Heart left ventricle (tissue), 16 donors: ENCODE measurements at places on chromosomes 2 and 18. TPM values are rescaled to one million over a fixed set of nuclear protein-coding genes. Genes with fewer than 3 reads are reported as not detected.

GRCh38 chr18:59547581-59548182 lies 149.5 kb downstream of the CCBE1 start:
- peaks cover 2% of the 10 kb centered on the region for H3K4me1 ChIP-seq
- H3K27ac ChIP-seq = no peak overlapping the region
- no peak overlapping the region for H3K4me3 ChIP-seq
- no peaks in the 10 kb centered on the region for H3K36me3 ChIP-seq

- H3K4me1 ChIP-seq = no peaks in the 10 kb centered on the region
- no peaks in the 10 kb centered on the region for H3K27me3 ChIP-seq
- H3K27ac ChIP-seq = no peak overlapping the region
Measured at GRCh38 chr2:228768818-228769217, 502.3 kb downstream of the PID1 start.

- H3K36me3 ChIP-seq = no peaks in the 10 kb centered on the region
- no peak overlapping the region for H3K4me3 ChIP-seq
- H3K4me1 ChIP-seq = no peaks in the 10 kb centered on the region
- H3K27me3 ChIP-seq = no peaks in the 10 kb centered on the region
- no peak overlapping the region for H3K27ac ChIP-seq
- no peak for DNase-seq
Measured at GRCh38 chr2:16080516-16080915, 140.2 kb downstream of the MYCN start.

GRCh38 chr2:184339966-184340365 lies 258.4 kb upstream of the ZNF804A start:
- H3K27me3 ChIP-seq = no peaks in the 10 kb centered on the region
- DNase-seq = no peak
- no peaks in the 10 kb centered on the region for H3K4me1 ChIP-seq
- H3K27ac ChIP-seq = no peak overlapping the region

DNA sequence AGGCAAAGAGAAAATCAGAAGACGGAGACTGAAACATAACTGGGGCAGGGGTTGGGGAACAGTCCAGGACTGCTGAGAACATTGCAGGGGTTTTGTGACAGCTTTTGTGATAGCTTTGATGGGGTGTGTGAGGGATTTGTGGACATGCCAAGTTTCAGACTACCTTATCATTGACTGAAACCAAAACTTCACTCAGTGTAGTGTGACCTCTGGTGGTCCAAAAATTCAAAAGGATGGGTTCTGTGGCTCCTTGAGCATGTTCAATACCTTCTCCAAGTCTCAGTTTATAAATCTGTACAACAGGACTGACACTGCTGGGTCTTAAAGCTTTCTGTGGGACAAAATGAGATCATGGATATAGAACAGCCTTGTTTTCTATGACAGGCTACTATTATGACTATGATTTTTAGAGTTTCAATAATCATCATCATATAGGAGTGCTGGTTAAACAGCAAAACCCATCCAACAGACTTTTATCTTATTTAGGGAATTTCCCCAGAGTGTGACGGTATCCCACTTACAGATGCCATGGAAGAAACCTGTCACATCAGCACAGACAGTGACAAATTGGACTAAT lies 259.2 kb upstream of the SLC14A2 start:
- H3K36me3 ChIP-seq = no peaks in the 10 kb centered on the region
- no peaks in the 10 kb centered on the region for H3K27me3 ChIP-seq
- H3K27ac ChIP-seq = no peak overlapping the region
- no peak overlapping the region for H3K4me3 ChIP-seq
- H3K4me1 ChIP-seq = peaks cover 10% of the 10 kb centered on the region
- no peak for DNase-seq

DNA sequence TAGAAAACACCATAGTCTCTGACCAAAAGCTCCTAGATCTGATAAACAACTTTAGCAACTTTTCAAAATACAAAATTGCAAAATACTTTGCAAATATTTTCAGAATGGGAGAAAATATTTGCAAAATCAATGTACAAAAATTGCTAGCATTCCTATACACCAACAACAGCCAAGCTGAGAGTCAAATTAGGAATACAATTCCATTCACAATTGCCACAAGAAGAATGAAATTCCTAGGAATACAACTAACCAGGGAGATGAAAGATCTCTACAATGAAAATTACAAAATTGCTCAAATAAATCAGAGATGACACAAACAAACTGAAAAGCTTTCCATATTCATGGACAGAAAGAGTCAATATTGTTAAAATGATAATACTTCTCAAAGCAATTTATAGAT lies 327.0 kb upstream of the ZC3H15 start:
- DNase-seq = no peak
- H3K36me3 ChIP-seq = no peaks in the 10 kb centered on the region
- H3K27me3 ChIP-seq = no peaks in the 10 kb centered on the region
- H3K4me1 ChIP-seq = no peaks in the 10 kb centered on the region
- H3K27ac ChIP-seq = no peak overlapping the region
- no peak overlapping the region for H3K4me3 ChIP-seq

DNA sequence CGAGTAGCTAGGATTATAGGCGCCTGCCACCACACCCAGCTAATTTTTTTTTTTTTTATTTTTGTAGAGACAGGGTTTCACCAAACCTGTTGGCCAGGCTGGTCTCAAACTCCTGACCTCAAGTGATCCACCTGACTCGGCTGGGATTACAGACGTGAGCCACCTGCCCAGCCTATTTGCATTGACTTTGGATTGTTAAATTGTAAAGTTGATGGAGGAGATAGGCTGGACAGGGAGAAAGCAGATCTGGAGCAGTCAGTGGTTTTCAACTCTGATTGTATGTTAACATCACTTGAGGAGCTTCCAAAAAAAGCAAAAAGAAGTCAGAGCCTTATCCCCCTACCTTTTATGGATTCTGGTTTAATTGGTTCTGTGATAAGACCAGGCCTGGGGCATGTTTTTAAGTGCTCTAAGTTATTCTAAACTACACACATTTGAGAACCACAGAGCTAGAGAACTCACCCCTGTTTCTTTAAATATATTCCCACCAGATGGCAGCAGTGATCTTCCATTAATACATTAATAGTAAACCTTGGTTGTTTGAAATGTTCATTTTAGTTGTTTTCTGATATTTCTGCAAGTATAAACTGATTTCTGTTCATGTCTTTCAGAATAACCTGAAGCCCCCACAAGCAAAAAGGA lies 7.5 kb downstream of the C2orf49 start:
- H3K4me3 ChIP-seq = no peak overlapping the region
- no peak for DNase-seq
- no peaks in the 10 kb centered on the region for H3K4me1 ChIP-seq
- H3K27ac ChIP-seq = no peak overlapping the region

DNA sequence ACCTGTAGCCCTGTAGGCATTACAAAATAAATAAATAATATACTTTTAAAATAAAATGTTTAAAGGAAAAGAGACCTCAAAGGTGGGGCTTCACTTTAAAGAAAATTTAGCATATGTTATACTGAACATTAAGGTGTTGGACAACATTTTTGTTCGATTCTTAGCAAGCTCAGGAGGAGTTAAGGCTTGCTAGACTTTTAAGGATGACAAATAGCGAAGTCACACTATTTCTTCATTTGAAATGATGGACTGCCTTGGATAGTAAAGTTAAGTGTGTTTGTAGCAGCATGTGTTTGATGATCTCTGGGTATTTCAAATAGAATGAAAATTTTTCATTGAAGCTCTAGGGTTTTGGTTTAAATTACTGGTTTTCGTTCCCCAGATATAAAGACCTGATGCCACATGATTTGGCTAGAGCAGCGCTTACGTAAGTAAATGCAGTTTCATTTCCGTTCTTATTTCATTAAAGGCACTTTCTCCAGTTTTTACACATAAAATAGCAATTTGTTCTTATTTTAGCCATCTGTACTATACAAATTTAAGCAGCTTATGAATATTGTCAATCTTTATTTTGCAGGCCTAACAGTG lies 24.9 kb downstream of the HADHB start:
- peak overlapping the region; percentile 27 for H3K27ac ChIP-seq
- H3K27me3 ChIP-seq = no peaks in the 10 kb centered on the region
- no peaks in the 10 kb centered on the region for H3K36me3 ChIP-seq
- H3K4me1 ChIP-seq = peaks cover 19% of the 10 kb centered on the region
- no peak overlapping the region for H3K4me3 ChIP-seq
- DNase-seq = no peak

GRCh38 chr2:36549165-36549574 lies 48.8 kb downstream of the FEZ2 start:
- no peaks in the 10 kb centered on the region for H3K4me1 ChIP-seq
- H3K27ac ChIP-seq = peak overlapping the region; percentile 39
- no peak for DNase-seq
- H3K4me3 ChIP-seq = no peak overlapping the region
- H3K27me3 ChIP-seq = no peaks in the 10 kb centered on the region

- H3K4me1 ChIP-seq = no peaks in the 10 kb centered on the region
- no peak overlapping the region for H3K4me3 ChIP-seq
- DNase-seq = no peak
- no peak overlapping the region for H3K27ac ChIP-seq
- no peaks in the 10 kb centered on the region for H3K36me3 ChIP-seq
- no peaks in the 10 kb centered on the region for H3K27me3 ChIP-seq
Measured at GRCh38 chr2:138630164-138630563, 128.6 kb downstream of the SPOPL start.

DNA sequence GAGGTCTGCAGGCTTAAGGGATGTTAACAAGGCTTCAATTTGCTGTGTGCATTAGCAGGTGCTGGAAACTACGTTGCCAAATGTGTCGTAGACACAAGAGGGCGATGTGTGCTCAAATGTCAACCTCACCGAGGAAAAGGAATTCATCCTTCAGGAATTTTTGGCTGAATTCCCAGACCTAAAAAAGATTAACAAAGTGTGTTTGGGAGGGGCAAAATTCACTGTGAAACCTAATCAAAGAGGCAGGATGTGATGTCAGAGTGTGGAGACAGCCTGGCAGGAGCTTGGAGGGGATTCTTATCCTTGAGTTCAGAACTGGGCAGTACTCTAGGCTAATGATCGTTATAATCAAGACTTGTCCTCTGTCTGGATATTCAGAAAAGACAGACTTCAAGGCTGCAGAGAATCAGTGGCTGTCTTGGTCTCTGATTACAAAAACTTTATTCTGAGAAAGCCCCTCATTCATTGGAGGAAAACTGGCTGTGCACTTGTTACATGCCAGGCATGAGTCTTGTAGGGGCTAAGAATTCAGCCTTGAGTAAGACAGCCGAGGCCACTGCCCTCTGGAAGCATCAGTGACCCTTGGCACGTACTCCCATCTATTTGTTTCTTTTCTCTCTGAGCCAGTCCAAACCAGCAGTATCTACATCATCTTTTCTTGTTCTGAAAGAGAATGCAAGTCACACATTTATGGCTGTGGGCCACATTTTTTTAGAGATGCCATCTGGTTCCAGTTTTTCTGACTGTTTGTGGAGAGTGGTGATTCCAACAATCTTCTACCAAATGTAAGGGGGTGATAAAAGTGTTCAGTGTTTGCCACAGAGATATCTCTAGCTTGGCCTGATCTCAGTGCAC lies 18.7 kb upstream of the SCYGR1 start:
- peak overlapping the region; percentile 73 for H3K27ac ChIP-seq
- peaks cover 13% of the 10 kb centered on the region for H3K4me1 ChIP-seq
- no peaks in the 10 kb centered on the region for H3K27me3 ChIP-seq
- peak; percentile 66 for DNase-seq

GRCh38 chr2:72137498-72138010 lies 10.1 kb downstream of the CYP26B1 start:
- H3K4me3 ChIP-seq = no peak overlapping the region
- no peak overlapping the region for H3K27ac ChIP-seq
- H3K36me3 ChIP-seq = no peaks in the 10 kb centered on the region
- no peaks in the 10 kb centered on the region for H3K27me3 ChIP-seq
- DNase-seq = peak; percentile 64

- H3K4me1 ChIP-seq = no peaks in the 10 kb centered on the region
- no peak overlapping the region for H3K27ac ChIP-seq
- no peak overlapping the region for H3K4me3 ChIP-seq
Measured at GRCh38 chr2:64383881-64384280, 70.1 kb upstream of the LGALSL start.

DNA sequence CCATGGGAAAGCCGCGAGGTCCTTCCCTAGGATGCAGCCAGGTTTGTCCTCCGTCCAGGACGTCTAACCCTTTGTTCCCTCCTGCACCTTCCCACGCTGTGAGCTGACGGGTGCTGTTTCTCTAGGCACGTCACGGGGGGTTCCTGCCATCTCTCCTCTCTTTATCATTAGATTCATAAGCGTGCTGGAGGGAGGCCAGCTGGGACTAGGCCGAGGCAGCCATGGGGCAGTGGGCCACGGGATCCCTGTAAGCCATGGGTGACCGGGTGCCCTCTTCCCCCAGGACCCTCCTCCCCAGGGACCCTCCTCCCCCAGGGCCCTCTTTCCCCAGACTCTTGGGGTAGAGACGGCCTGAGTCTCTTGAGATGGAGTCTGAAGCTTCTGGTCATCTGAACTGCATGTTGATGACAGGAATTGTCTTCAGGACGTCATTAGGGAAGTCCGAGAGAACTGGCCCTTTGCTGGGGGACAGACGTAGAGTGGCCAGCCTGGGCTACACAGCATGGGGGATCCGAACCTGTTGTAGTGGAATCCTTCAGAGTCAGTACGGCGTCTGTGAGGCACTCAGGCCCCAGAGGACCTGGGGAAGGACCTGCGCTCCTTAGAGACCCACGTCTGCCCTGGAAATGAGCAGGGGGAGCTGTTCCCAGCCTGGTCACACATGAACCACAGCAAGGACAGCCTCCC lies 108.1 kb downstream of the TPO start:
- no peak overlapping the region for H3K4me3 ChIP-seq
- H3K27me3 ChIP-seq = no peaks in the 10 kb centered on the region
- H3K27ac ChIP-seq = no peak overlapping the region
- H3K4me1 ChIP-seq = peaks cover 7% of the 10 kb centered on the region

- H3K4me3 ChIP-seq = no peak overlapping the region
- no peak overlapping the region for H3K27ac ChIP-seq
- H3K36me3 ChIP-seq = no peaks in the 10 kb centered on the region
- no peak for DNase-seq
- no peaks in the 10 kb centered on the region for H3K4me1 ChIP-seq
Measured at GRCh38 chr2:25009954-25010353, 31.9 kb upstream of the EFR3B start.

- DNase-seq = no peak
- H3K36me3 ChIP-seq = no peaks in the 10 kb centered on the region
- no peak overlapping the region for H3K4me3 ChIP-seq
- H3K4me1 ChIP-seq = no peaks in the 10 kb centered on the region
- H3K27ac ChIP-seq = no peak overlapping the region
- H3K27me3 ChIP-seq = no peaks in the 10 kb centered on the region
Measured at GRCh38 chr2:144559681-144560080, 39.8 kb upstream of the ZEB2 start.

The STAT4 gene
- total RNA-seq = 0.32 TPM

The KCNE4 gene
- total RNA-seq = 1.0 TPM

The NXPH2 gene
- total RNA-seq = not detected

The AP1S3 gene
- total RNA-seq = not detected

The UGT1A3 gene
- total RNA-seq = not detected

The C2orf76 gene
- total RNA-seq = 9.2 TPM

The HAAO gene
- 3.5 TPM for total RNA-seq

The NPC1 gene
- total RNA-seq = 21.1 TPM

The RTP5 gene
- total RNA-seq = not detected

The ASXL3 gene
- total RNA-seq = 4.5 TPM
